ENCODE measurements at places on chromosomes 4 and X.

- no peak for DNase-seq
Measured at GRCh38 chr4:107060388-107060787, 24.3 kb upstream of the DKK2 start.

- DNase-seq: no peak
Measured at GRCh38 chr4:84338367-84338766, 160.7 kb downstream of the NKX6-1 start.

DNA sequence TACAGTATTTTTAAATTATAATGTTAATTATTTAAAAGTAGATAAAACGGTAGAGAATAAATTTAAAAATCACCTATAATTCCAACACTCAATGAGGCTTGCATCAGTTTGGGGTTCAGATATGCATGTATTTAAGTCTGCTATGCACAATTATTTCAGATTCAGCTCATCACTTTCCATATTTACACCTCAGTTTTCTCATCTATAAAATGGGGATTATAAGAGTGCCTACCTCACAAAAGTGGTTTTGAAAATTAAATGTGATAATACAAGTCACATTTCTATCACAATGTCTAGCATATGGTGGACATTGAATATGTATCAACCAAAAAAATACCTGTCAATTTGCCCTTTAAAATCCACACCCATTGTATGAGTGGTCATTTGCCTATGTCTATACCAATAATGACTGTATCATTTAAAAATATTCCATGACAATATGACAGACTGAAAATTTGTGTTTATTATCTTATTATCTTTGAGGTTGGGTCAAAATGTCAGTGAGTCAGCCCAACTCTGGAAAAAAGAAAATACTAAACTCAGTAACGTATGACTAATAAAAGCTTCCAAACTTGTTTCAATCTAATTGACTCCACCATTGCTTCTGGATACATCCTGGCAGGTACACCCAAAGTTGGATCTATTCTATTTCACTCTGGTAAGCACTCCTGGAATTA lies 20.8 kb downstream of the OR13H1 start:
- DNase-seq: no peak

- DNase-seq: no peak
Measured at GRCh38 chr4:113708250-113708649, 53.3 kb downstream of the CAMK2D start.

DNA sequence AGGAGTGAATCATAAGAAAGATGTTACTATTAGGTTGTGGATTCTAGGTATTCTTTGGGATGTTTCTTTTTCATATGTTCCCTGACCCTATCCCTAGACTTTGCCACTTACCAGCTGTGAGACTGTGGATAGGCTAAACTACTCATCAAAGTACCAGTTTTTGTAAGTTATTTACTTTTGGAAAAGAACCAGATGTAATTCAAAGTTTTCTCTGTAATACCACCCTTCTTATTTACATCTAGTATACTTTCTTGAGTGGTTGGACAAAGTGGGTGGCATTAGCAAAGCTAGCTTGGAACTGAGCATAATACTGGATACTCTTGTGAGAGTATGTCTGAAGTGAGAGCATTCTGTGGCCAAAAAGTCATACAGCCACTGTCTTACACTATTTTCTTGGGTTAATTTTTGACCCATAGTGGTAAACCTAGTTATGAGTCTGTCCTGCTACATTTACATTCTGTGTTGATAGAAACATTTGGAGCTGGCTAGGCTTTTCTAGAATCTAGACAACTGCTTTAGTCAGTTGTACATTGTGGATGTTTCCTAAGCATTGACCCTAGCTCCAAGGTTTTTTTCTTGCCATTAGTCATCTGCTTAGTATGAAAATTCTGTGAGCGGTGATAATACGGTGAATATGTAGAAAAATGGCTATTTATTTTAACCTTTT lies 41.7 kb downstream of the KDM6A start:
- no peak for DNase-seq

- no peak for DNase-seq
Measured at GRCh38 chrX:70479922-70480659, 35.5 kb downstream of the DLG3 start.

GRCh38 chrX:42085836-42086235 lies 162.5 kb upstream of the CASK start:
- no peak for DNase-seq

GRCh38 chrX:38435130-38435529 lies 82.7 kb downstream of the OTC start:
- DNase-seq: no peak

- DNase-seq: no peak
Measured at GRCh38 chr4:96228463-96228862, 388.6 kb downstream of the PDHA2 start.

GRCh38 chr4:138775890-138776289 lies 239.7 kb upstream of the NOCT start:
- no peak for DNase-seq

DNA sequence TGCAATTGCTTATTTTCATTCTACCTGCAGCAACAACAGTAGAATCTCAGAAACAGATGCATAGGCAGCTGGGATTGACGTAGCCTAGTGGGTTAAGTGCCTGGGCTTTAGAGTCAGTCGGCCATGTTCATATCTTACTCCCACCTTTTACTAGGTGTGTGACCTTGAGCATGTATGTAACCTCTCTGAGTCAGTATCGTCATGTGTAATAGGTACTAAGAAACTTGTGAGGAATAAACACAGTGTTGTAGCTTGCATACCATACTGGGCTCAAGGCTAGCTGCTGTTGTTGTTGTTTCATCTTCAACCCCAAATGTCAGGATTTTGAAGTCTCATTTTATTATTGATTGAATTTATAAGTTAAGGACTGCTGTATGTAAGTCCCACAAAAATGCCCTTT lies 14.2 kb downstream of the RAB9A start:
- no peak for DNase-seq
